ENCODE measurements at places on chromosomes 1 and 21. TPM values are rescaled to one million over a fixed set of nuclear protein-coding genes. Genes with fewer than 3 reads are reported as not detected.

- DNase-seq = no peak
Measured at GRCh38 chr1:108758796-108759195, 12.3 kb downstream of the STXBP3 start.

DNA sequence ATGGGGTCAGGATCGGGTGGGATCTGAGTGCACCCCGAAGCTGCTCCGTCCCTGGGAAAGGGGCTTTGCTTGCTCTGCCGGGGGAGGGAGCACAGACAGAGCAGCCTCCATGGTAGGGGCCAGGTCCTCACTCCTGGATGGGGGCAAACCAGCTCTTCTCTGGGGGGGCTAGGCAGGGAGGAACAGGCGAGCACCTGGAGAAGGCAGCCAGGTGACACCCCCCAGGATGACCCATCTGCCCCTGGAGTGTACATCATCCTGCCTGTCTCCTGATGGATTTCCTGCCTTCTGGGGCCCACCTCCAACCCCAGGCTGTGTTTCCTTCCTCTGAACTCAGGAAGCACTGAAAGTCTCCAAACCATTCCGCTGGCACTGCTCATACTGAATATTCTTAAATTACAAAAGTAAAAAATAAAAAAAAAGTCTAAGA, 248.0 kb downstream of the RHOU start:
- no peak for DNase-seq

- DNase-seq = no peak
Measured at GRCh38 chr1:107162745-107163144, 21.9 kb downstream of the NTNG1 start.

DNA sequence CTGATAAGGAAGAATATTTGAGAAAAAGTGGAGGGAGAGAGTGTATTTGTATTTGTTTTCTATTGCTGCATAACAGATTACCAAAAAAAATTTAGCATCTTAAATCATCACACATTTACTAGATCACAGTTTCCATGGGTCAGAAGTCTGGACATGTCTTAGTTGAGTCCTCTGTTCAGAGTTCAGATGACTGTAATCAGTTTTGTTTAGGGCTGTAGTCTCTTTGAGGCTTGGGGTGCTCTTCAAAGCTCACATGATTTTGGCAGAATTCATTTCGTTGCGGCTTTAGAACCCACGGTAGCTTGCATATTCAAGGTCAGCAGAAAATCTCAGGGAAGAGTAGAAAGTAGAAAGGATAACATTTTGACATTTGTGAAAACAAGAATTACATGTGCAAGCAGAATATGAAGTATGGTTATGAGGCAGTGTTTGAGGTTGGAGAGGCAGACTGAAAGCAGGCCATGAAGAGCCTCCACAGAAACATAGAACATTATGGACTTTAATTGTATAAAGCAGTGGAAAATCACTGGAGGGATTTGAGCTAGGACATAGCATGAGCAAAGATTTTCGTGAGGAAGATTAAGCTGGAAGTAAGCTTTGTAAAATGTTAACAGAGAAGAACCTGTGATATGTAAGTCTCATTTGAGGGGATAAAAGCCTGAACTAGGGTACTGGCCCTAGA, 110.6 kb upstream of the GPR52 start:
- no peak for DNase-seq

DNA sequence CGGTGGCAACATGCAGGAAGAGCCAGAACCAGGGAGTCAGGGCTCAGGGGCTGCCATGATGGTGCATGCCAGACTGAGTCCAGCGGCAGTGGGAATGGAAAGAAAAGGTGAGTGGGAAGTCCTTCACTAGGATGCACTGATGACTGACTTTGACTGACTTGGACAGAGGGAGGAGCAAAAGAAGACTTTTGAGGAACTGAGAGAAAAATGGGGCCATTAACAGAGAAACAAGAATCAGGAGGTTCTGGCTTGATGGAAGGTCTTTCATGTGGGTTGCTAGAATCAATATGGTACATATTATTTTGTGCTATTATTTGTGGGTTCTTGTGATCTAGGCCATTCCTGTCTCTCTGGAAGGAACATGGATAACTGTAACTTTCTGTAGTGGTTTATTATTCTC, 454.6 kb upstream of the PROX1 start:
- no peak for DNase-seq

GRCh38 chr1:100456880-100457279, 81.1 kb upstream of the GPR88 start:
- DNase-seq = no peak

- no peak for DNase-seq
Measured at GRCh38 chr1:76240316-76240715, 165.8 kb downstream of the ST6GALNAC3 start.

- no peak for DNase-seq
Measured at GRCh38 chr1:157403203-157403602, 149.1 kb downstream of the FCRL5 start.

- DNase-seq = no peak
Measured at GRCh38 chr1:53583868-53584776, 124.9 kb downstream of the DMRTB1 start.

- DNase-seq = no peak
Measured at GRCh38 chr1:46790446-46791101, 8.3 kb upstream of the CYP4B1 start.

DNA sequence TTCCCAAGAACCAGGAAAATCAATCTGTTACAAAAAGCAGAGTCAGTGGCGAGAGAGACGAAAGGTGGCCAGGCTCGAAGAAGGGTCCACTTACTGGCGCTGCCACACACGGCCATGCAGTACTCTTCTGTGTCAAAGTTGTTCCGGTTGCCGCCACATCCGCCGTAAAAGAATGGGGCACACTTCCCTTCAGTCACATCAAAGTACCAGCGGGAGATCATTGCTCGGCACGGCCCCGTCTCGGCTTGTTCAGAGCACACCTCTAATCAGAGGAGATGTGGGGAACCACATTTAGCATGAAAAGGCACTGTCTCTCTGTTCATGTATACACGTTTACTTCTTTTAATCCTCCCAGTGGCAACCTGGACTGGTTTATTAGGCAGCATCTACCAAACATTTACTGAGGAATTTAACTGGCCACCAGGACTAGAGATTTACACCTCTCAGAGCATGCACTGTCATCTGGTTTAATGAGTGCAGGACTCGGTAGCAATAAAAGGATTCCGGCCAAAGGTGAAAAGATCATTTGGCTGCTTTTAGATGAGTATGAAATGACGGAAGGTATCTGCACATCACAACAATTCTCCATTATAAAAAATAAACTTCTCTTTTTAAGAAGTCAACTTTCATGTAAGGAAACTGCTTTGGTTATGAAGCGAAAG, 170.5 kb downstream of the APP start:
- DNase-seq = no peak

GRCh38 chr1:63475761-63476160, 47.3 kb downstream of the ITGB3BP start:
- no peak for DNase-seq

GRCh38 chr1:196466166-196466565, 142.1 kb downstream of the KCNT2 start:
- DNase-seq = no peak

DNA sequence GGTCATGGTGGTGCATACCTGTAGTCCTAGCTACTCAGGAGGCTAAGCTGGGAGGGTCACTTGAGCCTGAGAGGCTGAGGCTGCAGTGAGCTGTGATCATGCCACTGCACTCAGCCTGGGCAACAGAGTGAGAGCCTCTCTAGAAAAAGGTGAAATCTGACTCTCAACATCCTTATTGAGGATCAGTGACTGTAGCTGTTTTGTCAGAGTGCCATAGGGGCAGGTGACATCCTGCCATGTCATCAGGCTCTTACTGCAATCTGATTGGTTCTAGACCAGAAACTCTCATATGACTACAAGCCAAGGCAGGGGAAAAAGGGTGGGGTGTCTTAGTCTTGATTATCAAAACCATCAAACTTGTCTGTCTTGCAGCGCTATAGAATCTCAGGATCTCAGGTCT, 62.8 kb upstream of the NGF start:
- DNase-seq = no peak

DNA sequence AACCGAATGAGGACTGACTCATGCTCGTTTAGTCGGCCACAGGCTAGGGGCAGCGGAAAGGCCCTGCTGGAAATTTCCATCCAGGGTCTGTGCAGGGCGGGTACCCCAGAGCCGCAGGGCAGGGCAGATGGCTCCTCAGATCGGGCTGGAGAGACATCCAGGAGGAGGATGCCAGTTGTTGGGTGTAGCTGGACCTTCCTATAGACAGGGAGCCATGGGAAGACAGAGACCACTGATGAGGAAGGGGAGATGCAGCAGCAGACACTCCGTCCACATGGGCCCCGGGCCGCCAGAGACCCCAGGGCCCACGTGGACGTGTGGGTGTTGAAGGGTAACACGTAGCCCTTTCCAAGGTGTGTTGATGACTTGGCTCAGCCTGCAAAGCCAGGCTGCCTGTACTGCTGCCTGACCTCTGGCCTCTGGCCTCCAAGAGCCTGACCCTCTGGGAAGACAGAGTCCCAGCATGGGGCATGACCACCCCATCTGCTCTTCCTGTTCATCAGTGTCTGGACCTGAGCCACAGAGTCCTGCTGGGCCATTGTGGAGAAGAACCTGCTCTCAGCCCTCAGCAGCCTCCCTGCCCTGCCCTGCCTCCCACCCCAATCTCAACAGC, 4.8 kb downstream of the GNG4 start:
- no peak for DNase-seq

GRCh38 chr1:153648000-153648643, 10.4 kb upstream of the SNAPIN start:
- no peak for DNase-seq

- DNase-seq = no peak
Measured at GRCh38 chr1:87007323-87007722, 92.9 kb downstream of the HS2ST1 start.

DNA sequence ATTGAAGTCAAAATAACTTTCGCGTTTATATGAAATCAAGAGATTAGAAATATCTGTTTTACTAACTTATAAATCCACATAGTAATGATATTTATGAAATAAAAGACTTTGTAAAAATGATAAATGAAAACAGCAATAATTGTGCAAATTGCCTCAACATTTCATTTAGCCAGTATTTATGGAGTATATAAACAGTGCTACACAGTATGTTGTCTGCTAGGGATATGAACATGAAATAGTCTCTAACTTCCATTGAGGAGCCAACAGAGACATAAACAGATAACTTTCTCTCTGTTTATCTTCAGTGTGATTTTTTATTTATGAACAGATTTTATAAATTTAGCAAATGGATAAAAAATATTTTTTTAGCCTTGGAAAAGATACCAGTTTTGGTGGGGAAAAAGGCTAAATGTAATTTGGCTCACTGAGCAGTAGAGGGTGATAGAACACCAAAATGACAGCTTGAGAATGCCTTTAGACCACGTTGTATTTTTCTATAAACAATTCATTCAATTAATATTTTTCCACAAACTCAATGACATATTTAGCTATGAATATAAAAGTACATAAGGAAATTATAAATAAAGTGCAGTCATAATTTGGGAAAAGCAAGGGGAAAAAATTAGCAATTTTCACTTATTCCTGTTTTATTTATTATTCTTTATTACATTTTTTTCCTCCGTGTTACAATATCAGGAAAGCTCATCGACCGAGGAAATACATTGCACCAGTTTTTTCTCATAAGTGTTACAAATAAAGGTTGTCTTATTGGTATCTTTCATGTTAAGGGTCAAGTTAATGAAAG, 47.5 kb upstream of the EEIG2 start:
- no peak for DNase-seq

GRCh38 chr21:36611379-36611778, 87.5 kb upstream of the SIM2 start:
- no peak for DNase-seq

DNA sequence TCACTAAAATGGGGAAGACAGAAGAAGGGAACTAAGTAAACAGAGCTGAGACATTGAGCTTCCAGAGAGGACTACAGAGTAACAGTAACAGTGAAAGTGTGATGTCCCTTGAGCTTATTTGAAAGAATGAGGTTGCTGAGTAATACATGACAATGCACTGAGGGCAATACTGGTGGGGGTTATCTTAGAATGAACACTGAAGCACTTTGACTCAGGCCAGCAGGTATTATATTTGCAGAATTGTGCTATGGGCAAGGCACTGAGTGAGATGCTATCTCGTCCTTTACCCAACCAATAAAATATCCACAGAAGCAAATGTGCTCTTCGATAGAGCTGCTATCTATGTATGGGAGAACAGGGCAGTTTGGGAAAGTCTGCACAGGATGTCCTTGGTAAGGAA, 133.2 kb downstream of the DISP1 start:
- DNase-seq = no peak

DNA sequence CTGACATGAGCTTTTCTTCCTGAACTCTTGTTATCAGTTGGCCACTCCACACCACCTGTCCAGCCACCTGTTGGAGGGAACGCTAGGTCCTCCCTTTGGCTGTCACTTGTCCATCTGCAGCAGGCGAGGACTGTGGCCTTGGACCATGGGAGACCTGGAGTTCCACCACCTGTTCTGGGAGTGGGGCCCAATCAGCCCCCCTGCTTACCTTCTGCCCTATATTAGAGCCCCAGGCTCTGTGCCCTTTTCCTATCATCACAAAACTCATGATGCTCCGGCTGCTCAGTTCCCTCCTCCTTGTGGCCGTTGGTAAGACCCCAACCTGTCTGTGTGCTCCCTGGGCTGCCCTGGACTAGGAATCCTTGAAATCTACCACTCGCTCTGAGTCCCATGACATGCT, at the start of gene CELA3A:
CELA3A (plus strand) TSS at position 249 of the 400 bp plus-strand sequence; CDS start at position 267, 18 bp downstream.
- DNase-seq = no peak

DNA sequence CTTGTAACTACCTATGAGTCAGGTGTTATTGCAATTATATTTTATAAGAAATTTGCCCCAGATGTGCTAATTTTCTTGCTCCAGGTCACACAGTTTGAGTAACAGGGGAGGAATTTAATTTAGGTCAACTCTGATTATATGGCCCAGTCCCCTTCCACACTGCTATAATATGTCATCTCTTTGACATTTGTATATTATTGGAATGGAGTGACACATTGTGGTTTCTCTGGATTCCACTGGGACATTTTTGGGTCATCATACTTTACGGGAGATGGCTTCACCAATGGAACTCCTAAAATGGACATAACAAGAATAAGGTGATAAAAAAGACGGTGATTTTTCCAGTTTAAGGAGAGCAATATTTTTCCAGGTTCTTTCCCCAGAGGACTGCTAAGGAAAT, 191.2 kb downstream of the DISC1 start:
- DNase-seq = no peak

DNA sequence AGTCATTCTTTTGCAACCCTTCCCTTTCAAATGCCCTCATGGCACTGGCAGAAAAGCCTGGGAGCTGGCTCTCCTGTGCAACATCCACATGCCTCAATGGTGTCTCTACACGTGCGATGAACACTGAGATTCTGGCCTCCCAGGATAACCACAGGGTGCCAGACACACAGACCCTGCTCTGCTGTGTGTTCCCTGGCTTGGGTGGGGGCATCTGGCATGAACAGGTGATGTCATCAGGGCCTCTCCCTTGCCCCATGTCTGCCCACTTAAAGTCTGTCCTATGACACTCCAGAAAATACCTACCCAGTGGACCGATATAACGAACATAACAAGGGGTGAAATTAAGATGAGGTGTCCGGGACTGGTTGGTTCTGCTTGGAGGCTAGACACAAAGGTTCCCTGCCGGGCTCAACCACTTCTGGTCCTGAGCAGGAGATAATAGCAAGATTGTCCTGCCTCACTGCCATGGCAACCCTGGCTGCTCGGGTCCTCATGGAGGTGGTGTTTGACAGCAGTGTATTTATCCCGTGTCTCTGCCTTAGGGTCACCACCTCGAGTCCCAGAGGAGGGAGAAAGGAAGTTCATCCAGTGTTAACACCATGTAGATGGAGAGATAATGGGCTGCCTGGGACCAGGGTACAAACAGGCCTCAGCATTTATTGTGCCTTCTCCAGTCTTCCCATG, 19.3 kb downstream of the INSRR start:
- no peak for DNase-seq

Gene SYDE2
- 2.3 TPM for total RNA-seq

Gene ST6GALNAC3
- total RNA-seq = 16.5 TPM

Gene OR10R2
- total RNA-seq = not detected

Gene CHODL
- total RNA-seq = 1.4 TPM

Gene OR2L3
- 1.2 TPM for total RNA-seq

Gene GJA5
- total RNA-seq = 1.4 TPM
